ENCODE measurements at places on chromosomes 7 and 10.

DNA sequence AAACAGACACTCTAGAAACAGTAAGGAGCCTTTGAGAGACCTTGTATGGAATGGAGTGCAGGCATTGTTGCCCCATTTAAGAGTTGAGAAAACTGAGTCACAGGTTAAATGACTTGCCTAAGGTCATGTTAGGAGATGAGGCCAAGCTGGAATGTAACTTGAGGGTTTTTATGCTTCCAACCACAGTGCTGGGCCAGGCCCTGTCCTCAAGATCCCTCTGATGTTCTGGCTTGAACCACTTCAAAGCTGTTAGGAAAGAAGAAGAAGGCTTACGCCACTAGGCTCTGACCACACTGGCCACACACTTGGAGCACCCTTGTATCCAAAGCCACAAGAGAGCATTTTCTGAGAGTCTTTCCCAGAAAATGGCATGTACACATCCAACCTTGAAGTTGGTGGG is 42.7 kb downstream of the PLAU start:
- no peak for DNase-seq

DNA sequence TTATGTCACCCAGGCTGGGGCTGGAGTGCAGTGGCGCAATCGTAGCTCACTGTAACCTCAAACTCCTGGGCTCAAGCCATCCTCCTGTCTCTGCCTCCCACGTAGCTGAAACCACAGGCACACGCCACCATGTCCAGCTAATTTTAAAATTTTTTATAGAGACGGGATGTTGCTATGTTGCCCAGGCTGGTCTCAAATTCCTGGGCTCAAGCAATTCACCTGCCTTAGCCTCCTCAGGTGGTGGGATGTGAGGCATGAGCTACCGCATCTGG is 123.2 kb upstream of the PARD3 start:
- no peak for DNase-seq

DNA sequence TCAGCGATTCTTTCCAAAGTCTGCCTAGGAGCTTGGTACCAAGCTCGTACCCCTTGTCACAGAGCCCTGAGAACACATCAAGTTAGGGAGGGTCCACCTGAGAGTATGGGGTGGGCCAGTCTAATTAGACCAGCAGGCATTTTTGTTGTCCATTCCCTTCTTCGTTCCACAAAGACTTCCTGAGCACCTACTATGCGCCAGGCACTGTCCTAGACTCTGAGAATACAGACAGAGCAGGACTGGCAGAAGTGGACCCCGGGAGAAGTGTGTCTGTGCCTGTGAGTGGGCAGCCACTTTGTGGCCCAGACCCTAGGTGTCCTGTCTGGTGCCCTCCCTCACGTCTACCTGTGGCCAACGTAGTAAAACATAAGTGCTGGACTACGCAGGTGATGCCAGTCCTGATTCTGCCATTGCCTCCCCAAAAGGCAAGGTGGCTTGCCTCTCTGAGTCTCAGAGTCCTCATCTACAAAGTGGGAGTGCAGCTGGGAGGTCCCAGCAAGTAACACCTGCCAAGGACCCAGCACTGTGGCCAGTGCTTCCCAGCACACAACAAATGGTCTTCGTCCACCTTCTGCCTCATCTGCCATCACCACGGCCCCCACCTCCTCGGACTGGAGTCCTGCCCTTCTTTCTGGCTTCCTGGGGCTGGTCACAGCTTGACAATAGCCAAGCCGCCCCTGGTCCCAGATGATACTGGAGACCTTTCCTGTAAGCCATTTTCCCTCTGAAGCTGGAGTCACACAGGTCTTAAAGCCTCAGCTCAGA is 54.3 kb upstream of the DUSP5 start:
- no peak for DNase-seq

DNA sequence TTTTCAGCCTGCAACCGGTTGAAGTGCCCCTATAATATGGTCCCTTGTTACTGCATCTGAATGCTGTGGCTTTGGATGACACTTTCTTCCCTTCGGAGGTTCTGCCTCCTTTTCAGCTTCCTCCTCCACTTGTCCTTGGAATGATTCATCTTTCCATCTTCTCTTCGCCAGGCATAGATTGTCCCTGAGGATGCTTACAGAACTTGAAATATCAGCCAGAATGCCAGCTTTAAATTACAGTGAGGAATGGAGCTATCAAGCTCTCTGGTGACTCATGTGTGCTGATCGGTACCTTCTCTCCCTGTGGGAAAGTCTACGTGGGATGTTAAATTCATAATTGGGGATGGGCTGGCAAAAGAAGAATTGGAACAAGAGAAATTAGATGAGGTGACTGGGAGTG is 45.9 kb upstream of the PDK4 start:
- no peak for DNase-seq

DNA sequence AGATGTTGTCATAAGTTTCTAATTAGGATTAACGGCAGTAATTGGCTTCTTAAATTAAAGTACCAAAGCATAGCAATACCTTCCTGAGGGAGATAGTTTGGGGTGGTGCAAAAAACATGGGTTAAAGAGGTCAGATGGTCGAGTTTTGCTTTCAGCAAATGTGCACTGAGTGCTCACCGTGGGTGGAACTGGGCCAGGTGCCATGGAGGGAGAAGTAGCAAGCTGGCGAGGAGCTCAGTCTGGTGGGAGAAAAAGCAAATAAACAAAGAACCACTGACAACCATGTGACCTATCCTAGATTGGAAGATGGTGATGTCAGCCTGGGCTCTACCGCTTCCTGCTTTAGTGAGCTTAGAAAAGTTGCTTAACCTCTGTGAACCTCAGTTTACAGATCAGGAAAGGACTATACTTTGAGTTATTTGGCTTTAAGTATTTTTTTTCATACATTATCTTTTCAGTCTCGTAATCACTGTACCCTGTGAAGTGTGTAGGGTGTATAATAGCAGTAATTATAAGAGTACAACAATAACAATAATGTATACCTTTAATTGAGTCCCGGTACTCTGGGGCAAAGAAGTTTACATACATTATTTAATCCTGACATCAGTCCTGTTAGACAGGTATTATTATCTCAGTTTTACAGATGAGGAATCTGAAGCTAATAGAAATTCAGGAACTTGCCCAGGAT is 69.0 kb upstream of the PDCD4 start:
- DNase-seq = peak; percentile 60

DNA sequence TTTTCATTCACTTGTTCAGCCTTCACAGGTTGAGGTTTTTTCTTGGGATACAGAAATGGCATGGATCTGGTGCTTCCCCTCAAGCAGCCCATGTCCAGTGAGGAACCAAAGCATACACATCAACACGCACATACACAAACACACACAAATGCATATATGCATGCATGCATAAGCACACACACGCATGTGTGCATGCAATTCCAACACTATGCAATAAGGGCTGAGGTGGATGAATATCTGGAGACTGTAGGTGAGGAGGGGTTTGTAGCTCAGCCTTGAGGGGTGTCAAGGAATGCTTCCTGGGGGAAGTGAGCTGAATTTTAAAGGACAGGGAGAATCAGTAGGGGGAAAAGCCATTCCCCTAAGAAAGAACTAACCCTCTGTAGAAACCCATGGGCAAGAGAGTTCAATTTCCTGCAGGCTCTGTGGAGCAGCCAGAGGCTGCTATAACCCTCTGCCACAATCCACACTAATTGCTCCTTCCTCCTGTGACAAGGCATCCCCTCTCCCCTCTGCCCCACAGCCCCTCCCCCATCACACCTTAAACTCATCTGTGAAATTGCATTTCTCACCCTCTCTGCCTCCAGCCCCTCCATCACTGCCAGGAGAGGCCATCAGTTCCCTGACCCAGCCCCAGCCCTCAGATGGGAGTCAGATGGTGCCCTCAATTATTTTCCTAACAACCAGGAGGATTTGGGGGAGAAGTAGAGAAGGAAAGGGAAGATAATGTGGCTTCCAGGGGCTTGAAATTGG is 316.4 kb downstream of the RPS24 start:
- DNase-seq = no peak

- DNase-seq = no peak
These were observed 8.5 kb upstream of the CSTF2T start for GRCh38 chr10:51707821-51708424.

GRCh38 chr7:29192811-29193210 is 1.8 kb upstream of the CHN2 start:
- DNase-seq = no peak

DNA sequence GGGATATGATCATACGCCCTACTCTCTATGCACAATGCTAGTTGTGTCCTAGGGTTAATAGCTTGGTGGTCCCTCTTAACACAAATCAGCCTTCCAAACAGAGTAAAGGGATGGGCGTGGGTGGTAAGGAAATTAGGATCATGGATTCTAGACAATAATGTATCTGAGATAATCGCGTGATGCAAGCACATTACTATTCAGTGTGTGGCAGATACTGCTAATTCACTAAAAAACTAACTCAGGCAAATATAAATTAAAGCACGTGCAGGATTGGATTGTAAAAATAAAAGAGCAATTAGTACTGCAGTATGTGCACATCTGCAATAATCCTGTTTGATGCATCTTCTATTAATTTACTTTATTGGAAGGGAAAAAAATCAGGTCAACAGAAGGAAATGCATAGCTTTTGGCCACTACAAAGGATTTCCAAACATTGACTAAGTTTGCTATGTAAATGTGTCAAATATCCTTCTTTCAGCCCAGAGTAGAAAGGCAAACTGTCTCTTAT is 22.0 kb downstream of the TWIST1 start:
- DNase-seq = no peak

GRCh38 chr10:7343040-7343439 is 67.8 kb downstream of the SFMBT2 start:
- DNase-seq = no peak

DNA sequence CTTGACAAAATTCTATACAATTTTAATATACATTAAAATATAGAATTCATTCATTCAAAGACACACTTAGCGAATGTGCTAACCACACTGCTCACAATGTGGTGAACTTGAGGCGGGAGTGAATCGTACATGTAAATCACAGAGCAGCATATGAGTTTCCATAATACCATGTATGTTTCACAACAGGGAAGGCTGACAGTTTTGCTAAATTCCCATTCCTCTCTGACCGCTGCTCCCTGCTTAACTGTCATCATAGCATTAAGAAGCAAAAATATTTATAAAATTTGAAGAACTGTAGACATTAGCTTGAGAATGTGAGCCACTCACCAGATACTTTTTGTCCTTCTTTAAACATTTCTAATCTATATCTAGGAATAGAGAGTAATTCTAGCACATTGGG is 763.3 kb downstream of the MAGI2 start:
- no peak for DNase-seq

- DNase-seq = no peak
These were observed 45.9 kb downstream of the TNS3 start for GRCh38 chr7:47535704-47536628.

DNA sequence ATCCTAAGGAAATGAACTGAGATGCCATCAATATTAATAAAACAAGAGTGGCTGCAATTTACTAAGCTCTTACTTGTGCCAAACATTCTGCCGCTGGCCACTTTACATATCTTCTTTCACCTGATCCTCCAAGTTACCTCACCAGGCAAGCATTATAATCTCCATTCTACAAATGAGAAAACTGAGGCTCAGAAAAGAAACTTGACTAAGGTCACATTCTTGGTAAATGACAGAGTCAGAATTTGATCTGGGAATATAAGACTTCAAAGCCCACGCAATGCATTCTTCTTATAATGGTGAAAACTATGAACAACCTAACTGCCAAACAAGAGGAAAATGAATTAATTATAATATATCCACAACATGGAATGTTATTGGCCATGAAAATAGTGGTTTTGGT is 46.1 kb upstream of the SMNDC1 start:
- no peak for DNase-seq

GRCh38 chr7:133682364-133683181 is 429.7 kb downstream of the EXOC4 start:
- DNase-seq = no peak

DNA sequence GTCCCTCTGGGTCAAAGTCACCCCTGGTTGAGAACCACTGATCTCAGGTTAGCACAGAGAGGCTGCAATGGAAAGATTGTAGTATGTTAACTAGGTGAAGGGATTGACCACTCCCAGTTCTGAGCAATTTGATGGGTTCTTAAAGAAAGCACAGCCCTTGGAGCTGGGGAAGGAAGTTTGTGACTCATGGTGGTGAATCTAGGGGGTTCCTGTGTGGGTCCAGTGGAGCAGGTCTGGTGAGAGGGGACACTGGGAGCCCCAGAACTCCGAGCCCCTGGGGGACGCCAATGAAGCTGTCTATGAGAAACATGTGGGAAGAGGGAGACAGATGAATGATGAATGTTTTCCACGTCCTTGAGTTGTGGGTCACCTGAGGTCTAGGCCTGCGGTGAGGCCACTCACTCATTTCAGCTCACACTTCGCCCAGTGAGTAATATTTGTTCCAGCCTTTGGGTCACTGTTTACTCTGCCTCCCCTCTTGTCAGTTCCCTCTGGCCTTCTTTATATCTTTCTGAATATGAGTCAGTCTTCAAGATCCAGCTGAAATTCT is 341.9 kb downstream of the LRMDA start:
- no peak for DNase-seq

- DNase-seq = no peak
These were observed 232.1 kb downstream of the FZD1 start for GRCh38 chr7:91496251-91496820.

- no peak for DNase-seq
These were observed 120.1 kb downstream of the DYNC2I1 start for GRCh38 chr7:158976468-158976848.

GRCh38 chr10:17351506-17351905 is 102.9 kb downstream of the ST8SIA6 start:
- DNase-seq = no peak

- DNase-seq = peak; percentile 68
These were observed 125.1 kb downstream of the THSD7A start for GRCh38 chr7:11706666-11707605.

DNA sequence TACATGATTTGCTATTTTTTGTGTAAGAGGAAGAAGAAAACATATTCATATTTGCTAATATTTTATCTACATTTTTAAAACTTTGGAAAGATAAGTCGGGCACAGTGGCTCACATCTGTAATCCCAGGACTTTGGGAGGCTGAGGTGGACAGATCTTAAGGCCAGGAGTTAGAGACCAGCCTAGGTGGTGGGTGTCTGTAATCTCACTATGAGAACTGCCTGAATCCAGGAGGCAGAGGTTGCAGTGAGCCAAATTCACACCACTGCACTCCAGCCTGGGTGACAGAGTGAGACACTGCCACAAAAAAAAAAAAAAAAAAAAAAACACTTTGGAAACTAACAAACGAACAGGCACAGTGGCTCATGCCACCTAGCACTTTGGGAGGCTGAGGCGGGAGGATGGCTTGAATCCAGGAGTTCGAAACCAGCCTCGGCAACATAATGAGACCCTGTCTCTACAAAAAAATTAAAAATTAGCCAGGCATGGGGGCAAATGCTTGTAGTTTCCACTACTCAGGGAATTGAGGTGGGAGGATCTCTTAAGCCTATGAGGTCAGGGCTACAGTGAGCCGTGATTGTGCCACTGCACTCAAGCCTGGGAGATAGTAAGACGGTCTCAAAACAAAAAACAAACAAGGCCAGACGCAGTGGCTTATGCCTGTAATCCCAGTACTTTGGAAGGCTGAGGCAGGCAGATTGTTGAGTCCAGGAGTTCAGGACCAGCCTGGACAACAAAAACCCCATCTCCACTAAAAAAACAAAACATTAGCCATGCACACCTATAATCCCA is 25.6 kb downstream of the HERC4 start:
- no peak for DNase-seq

GRCh38 chr7:130397051-130397757 is 16.9 kb downstream of the CPA1 start:
- no peak for DNase-seq
